ENCODE measurements at places on chromosomes 16 and 17.

GRCh38 chr16:10169904-10170410 is 12.3 kb downstream of the GRIN2A start:
- DNase-seq: no peak

DNA sequence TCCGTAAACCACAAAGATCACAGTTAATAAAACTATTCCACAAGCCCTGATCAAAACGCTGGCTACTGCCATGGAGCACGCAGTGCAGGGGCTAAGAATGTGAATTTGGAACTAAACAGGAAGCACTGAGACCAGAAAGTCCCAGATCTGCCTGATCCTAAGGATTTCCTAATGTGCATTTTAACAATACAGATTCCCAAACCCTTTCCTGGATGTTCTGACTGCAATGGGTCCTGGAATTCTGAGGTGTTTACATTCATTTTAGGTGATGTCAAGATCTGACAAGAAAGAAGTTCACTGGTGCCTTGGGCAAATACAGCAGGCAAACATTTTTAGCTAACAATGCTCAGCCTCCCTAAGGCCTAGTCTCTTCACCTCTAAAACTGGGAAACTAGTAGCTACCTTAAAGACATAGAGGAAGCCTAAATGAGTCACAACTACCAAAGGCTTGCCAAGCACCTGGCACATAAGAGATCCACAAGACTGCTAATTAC is 10.3 kb downstream of the NSMCE1 start:
- DNase-seq: no peak

DNA sequence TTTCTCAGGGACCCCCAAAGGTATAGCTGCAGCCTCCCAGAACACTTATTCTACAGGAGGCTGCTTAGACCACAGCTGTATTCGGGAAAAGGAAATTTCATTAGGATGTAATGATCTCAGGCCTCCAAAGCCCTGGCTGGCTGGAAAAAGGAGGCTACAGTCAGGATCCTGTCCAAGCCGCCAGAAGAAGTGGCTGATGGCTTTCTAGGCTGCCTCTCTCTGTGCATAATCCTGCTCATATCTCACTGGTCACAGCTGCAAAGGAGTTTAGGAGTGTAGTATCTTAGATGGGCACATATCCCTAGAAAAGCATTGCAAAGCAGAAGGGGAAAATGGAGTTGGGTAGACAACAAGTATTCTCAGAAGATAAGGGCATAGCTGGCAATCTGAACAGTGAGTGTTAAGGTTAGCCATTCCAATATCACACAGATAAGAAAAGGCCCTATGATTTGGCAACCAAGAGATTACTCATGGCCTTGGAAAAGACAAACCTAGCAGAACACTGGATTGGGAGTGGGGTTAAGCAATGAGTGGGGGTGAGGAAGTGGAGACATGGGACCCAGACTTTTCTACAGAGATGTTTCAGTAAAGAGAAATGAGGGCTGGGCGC is 26.0 kb upstream of the PRKCA start:
- DNase-seq: no peak

DNA sequence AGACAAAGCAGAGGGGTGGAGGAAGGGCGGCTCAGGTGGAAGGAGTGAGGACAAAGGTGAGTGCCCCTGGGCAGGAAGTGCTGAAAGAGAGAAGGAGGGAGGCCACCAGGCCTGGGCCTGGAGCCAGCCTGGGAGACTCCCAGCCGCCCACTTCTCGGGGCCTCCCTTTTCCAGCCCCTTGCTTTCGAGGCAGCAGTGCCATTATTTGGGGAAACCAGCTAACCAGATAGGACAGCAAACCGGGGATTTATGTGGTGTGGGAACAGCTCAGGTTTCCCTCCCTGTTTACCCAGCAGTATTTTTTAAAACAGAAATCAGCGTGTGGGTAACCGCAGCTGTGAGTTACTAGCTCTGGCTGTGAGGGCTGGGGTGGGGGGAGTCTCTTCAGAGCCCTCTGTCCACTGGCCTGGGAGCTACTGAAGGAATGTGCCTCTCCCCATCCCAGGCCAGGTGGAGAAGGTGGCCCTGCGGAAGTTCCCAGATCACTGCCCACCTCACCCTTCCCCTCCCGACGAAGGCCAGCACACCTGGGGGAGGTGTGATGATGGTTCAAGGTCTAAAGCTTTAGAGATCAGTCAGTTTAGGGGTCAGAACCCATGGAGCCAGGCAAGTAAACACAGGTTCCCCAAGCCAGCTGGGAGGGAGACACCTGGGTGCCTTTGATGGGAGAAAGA is 8.4 kb upstream of the MEOX1 start:
- DNase-seq: no peak

DNA sequence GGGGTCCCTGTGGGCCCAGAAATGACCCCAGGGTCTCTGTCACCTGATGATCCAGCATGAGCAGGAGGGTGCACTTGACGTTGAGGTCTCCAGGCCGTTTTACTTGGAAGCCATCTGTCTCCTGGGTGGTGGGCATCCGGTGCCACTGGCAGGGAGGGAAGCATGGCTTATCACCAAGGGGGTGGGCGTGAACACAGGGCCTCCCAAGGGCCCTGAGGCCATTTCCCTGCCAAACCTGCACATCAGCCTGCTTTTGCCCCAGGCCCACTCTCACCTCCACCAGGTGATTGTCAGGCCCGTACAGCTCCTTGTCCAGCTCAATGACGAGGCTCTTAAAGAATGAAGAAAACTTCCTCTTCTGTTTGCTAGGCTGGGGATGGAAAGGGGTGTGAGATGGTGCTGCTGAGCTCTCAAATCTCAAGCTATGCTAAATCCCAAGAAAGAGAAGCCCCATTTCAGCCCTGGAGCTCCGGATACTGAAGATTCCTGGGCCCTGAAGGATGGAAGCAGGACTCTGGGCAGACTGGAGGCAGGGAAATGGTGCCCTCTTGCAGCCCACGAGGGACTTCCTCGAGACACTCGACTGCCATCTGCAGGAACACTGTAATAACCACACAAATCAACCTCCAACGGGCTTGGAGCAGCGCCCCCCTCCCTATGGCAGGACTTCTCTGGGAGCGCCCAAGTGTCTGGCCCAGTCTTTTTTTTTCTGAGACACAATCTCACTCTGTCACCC is 7.1 kb upstream of the FTSJ3 start:
- DNase-seq: no peak

- no peak for DNase-seq
Measured at GRCh38 chr17:39816272-39816671, 47.8 kb downstream of the IKZF3 start.

DNA sequence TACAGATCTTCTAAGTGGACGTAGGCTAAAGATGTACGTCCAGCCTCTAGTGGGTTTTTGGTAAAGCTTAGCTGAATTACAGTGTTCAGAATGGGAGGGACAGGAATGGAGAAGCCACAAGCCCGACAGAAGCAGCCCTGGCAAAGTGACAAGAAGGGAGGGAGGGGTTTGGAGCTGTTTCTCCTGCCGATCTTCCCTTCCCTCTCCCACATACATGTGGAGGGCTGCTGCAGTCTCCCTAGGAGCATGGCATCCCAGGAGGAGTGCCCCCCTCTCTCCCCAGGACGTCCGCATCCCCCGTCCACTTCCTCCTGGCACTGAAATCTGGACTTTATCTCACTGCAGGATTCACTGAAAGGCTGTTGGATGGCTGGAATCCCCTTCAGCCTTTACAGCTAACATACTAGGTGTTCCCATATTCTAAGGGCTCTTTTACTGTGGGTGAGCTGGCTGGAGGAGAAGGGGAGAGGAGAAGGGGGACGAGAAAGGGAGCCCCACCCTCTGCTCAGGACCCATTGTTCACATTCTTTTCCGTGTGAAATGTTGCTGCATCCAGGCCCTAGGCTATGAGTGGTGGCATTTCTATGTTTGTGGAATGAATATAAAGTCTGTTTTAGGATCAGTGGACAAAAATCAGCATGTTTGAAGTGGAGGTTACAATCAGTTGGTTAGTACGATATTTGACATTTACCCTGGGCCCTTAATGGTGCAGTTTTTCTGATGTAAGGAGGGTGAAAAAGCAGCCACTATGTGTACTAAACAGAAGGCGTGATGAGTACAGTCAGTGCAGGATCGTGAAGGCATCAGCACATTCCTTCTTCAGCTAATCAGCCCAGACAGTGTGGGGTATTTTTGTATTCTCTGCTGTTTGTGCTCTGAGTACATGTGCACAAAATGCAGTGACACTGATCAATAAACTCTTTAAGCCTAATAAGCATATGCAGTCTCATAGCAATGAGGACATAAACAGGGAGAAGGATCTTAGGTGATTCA is 94.6 kb downstream of the SPECC1 start:
- no peak for DNase-seq

DNA sequence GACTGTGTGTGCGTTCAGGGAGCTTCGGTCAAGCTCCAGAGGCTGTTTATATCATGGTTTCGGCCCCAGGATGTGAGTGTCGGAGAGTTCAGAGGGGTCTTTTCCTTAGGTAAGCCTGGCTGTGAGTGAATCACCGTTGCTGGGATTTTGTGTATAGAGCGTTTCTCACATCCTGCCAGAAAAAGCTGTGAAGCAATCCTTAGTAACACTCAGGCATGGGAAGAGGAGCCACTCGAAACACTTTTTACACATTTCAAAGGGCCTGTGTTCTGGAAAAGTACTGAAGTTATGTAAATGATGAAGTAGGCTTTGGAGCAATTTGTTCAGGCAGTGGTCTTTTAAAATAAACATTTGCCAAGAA is 662 bp downstream of the PGS1 start:
- DNase-seq: no peak

GRCh38 chr17:18248300-18248731 is 10.2 kb downstream of the FLII start:
- DNase-seq: peak; percentile 27

- DNase-seq: no peak
Measured at GRCh38 chr17:59572301-59572924, 7.0 kb downstream of the DHX40 start.

GRCh38 chr17:8162997-8163977 is 539 bp upstream of the VAMP2 start:
- DNase-seq: no peak

DNA sequence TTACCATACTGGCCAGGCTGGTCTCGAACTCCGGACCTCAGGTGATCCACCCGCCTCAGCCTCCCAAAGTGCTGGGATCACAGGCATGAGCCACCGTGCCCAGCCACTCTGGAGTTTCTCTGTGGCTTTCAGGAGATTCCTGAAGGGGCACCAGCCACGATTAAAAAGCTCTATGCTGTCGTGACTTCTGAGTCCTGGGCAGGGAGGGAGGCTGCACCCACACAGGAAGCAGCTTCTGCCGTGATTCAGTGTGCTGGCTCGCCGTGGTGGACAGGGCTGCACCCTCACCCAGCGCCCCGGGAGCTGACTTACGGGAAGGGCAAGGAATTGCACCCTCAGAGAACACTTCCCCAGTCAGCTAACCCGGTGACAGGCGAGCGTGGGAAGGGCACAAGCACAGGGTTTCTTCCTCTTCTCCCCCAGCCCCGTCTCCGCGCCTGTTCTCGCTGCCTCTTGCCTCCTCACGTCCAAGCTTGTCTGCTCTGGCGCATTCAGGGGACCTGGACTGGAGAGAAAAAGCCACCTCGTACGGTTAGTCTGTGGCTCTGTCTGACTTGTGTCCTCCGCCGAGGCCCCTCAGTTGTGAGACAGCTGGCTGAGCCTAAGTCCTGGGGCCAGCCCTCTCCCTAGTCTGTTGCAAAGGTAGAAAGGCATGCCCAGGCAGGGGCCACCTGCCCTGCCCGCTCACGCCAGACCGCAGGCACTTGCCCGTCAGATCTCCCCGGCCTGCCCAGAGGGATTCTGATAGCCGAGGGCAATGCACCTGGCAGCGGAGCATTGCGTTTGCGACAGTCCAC is 145.0 kb downstream of the SEC14L1 start:
- no peak for DNase-seq

DNA sequence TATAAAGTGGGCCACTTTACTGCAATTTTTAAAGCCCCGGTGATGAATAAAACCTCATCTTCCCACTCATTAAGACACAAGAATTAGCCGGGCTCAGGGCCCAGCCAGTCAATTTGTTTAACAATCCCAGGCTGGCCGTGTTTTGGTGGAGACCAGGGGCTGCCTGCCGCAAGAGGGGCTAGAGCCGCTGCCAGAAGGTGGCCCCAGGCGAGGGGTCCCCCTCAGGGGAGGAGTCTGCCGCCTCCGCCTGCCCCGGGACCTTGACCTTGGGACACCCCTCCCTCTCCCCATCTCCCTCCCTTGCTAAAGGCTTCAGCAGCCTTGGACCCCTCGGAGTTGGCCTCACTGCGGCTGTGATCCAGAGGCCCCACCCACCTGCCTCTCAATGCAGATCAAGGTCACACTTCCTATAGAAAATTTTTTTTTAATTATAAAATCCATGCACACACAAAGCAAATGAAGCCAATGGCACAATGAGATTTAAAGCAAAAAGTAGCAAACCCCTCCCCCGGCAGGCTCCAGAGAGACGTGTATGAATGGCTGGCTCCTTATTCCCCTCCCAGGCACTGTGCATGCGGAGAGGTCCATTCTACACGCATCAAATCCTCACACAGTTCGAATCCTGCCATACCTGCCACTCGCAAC is 23.0 kb upstream of the SLC38A10 start:
- no peak for DNase-seq

DNA sequence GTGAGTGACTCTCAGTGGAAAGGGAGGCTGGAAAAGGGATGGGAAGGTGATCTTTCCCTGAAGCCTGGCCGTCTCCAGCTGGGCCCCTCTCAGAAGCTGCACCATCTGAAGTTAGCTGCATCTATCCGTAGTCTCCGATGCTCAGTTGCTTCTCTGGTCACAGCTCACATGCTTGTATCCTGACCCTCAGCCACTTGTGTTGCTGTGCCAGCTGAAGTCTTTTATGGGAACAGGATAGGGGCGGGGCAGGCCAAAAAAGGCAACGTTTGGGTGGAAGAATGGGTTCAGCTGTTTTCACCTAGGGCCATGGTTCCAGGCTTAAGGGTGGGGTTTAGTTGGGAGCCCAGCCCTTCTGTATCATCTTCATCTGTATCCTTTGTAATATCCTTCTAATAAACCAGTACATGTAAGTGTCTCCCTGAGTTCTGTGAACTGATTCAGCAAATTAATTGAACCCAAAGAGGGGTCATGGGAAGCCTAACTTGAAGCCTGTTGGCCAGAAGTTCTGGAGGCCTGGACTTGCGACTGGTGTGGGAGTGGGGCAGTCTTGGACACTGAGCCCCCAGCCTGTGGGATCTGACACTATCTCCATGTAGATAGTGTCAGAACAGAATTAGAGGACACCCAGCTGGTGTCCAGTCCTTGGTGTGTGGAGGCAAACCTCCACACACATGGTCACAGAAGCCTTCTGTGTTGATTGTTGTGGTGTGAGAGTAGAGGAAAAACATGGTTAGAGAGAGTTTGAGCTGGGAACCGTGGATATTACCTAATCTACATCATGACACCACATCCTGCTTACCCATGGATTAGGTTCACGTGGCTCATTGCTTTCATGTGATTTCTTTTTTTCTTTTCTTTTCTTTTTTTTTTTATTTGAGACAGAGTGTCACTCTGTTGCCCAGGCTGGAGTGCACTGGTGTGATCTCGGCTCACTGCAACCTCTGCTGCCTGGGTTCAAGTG is 49.3 kb upstream of the FBXO47 start:
- DNase-seq: no peak

DNA sequence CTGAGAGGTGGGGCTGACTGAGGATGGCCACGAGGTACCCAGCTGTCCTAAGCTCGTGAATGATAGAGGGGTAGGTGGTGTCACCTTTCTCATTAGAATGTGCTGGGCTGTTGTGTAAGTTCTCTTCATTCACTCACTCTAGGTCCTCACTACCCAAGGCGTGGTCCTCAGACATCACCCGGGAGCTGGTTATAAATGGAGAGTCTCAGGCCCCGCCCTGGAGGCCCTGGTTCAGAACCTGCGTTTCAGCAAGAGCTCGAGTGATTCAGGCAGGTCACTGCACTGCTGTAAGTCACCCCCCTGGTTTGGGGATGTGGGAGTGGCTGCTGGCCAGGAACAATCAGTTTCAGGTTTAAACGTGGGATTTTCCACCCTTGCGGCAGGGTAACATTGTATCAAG is 139.8 kb downstream of the FOXL1 start:
- no peak for DNase-seq

Measured in stimulated activated CD4-positive, alpha-beta T cell treated with anti-CD3 and anti-CD28 coated beads, Interleukin-1b, Interleukin-23, amount 100 ng/mL, for 1 hour (primary cell).